ENCODE measurements at places on chromosomes 2 and 18.

DNA sequence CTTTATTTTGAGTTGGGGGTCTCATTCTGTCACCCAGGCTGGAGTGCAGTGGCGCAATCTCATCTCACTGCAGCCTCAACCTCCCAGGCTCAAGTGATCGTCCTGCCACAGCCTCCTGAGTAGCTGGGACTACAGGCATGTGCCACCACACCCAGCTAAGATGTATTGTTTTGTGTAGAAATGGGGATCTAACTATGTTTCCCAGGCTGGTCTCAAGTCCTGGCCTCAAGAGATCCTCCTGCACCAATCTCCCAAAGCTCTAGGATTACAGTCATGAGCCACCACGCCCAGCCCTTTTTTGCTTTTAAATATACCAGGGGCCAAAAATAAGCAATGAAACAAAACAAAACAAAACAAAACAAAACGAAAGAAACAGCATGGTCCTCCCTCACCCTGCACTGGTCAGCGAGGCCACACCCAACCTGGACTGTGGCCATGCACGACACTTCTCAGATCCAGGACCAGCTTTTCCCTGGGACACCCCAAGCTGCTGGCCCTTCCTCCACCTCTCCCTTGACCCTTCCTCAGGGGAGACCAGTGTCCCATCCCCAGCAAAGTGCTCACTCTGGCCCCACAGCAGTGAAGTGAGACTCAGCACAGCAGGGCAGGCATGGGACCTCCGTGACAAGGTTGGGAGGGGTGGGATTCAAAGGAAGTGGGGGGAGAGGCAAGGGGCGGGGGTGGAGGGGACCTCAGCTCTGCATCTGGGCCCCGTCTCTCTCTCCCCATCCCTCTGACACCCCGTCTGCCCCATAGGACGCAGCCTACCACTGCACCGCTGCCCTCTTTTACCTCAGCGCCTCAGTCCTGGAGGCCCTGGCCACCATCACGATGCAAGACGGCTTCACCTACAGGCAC is 23.5 kb downstream of the MAL start:
- no peak for DNase-seq

- no peak for DNase-seq
Observed at GRCh38 chr18:11994336-11994702, 13.0 kb downstream of the IMPA2 start.

DNA sequence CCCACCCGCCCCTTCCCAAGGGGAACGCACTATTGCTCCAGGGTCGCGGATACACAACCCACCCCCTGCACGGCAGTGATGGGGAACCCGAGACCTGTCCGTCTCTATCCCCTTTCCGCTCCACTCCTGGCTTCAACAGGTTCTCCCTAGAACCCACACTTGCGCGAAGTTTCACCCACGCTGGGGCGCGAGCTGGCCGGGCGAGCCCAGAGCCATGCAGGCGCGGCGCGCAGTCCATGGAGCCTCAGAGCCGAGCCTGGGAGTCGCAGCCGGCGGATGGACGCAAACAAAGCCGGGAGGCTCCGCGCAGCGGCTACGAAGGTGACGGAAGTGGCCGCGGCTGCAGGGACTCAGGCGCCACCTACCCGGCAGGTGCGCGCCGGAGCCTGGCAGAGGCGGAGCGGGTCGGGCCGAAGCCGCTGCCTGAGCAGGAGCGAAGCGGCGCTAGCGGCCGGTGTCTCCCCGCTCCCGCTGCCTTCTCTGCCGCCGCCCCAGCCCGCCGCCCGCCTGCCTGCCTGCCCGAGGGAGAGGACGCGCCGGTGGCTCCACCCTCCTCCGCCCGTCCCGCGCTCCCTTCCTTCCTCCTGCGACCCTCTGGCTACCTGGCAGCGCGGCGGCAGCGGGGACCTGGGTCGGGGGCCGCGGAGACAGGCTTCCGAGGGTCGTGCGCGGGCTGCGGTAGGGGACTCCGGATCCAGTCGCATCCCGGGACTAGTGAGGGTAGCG is 14.0 kb downstream of the ALPG start:
- no peak for DNase-seq

GRCh38 chr2:121038891-121039616 is 245.9 kb downstream of the TFCP2L1 start:
- no peak for DNase-seq

GRCh38 chr2:227536445-227536844 is 62.2 kb upstream of the SCYGR2 start:
- no peak for DNase-seq

DNA sequence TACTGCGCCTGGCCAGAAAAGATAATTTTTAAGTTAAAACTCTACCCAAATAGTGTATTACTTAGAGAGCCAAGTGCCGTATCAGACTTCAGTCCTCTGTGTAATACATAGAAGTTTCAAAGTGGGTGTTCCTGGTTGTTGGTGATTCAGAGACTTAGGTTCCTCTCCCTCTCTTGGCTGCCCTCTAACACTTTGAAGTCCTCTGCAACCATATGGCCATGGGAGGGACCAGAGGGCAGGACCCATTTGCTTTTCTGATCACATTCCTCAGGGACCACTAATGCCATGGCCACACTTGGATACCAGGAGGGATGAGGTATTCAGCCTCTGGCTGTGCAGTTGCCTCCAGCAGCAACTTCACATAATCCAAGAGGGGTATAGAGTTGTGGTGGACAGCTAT is 131.5 kb downstream of the CAPN13 start:
- DNase-seq, result no peak

DNA sequence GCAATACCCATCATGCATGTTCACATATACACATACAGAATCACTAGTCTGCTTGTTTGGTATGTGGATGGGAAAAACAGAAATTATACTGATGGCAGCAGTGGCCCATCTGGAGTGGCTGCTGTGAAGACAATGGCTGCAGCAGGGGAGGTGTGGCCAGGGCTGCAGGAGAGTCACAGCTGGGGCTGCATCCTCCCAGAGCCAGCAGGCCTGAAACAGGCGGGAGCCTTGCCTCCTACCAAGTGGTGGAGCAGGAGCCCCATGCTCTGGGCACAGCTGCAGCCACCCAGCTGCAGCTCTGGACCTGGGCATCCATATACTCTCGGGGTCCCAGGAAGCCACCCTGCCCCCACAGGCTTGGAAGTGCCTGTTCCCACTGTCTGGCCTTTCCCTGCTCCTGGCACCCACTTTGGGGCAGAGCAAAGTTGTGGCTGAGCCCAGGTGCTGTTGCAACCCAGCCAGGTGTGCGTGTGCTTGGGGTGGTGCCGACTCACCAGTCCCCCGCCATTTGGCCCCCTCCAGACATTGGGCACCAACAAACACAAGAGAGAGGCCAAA is 136.6 kb downstream of the SPAG16 start:
- no peak for DNase-seq

DNA sequence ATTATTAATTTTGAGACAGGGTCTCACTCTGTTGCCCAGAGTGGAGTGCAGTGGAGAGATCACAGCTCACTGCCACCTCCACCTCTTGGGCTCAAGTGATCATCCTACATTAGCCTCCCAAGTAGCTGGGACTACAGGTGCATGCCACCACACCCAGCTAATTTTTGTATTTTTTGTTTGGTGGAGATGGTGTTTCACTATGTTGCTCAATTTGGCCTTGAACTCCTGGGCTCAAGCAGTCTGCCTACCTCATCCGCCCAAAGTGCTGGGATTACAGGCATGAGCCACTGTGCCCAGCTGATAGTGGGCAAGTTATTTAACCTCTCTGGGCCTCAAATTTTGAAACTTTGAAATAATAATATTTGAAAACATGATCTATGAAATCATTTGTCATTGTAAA is 26.5 kb downstream of the DCAF17 start:
- no peak for DNase-seq

- DNase-seq, result no peak
Observed at GRCh38 chr2:31967790-31968189, 43.0 kb downstream of the MEMO1 start.

- peak; percentile 75 for DNase-seq
Observed at GRCh38 chr2:101089419-101089818, 61.8 kb downstream of the TBC1D8 start.

Data from GM13976 (cell line).